ENCODE measurements at places on chromosomes 7 and 10. TPM values are rescaled to one million over a fixed set of nuclear protein-coding genes. Genes with fewer than 3 reads are reported as not detected.

Gene TBC1D12
- polyA plus RNA-seq = 16.0 TPM

Gene OR2A5
- 0.25 TPM for polyA plus RNA-seq

Gene TMEM270
- not detected for polyA plus RNA-seq

Gene MYPN
- 0.10 TPM for polyA plus RNA-seq

Gene MUC3A
- polyA plus RNA-seq = 0.97 TPM

Gene ASIC3
- 2.4 TPM for polyA plus RNA-seq

Measured in renal pelvis (tissue), 12 donors.